ENCODE measurements at places on chromosomes 5 and 9.
A peak's percentile ranks its signal among the peaks of the same experiment; 100 is the strongest.

DNA sequence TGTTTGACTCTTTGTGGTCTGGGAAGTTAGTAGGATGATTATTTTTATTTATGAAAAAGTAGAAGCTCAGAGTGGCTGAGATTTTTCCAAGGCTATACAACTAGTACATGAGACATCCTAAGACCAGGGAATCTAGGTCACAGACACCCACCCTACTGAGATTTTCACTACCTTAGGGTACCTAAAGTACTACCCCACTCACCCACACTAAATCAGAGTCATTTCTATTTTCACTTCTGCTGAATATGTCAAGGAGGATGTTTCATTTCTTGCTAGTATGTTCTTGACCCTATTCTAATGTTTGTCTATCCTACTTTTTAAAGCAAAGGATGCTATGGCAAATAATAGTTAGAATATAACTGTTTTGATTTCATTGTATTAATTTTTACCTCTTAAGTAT lies 206.0 kb downstream of the ATP10B start:
- DNase-seq, result no peak

DNA sequence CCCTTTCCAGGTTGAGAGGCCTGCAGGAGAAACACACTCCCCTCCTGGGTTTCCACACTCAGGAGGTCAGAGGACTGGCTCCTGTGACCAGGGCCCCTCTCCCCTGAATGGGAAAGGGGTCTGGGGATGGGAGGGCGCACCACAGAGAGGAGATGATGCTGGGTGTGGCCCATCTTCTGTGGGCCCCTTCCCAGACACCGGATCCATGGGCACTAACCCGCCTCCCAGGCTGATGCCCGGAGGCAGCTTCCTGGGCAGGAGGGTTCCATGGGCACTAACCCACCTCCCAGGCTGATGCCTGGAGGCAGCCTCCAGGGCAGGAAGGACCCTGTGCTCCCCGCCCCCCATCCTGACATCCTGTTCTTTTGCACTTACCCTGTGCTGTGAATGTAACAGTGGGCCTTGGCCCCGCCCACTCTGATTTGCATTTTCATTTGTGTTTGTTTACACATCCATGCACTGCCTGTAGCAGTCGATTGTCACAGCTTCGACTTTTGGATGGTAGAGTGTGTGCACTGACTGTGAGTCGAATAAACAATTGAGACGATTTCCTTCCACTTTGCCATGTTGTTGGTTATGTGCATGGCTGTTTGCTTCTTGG lies 9.3 kb upstream of the DOLPP1 start:
- DNase-seq, result no peak

DNA sequence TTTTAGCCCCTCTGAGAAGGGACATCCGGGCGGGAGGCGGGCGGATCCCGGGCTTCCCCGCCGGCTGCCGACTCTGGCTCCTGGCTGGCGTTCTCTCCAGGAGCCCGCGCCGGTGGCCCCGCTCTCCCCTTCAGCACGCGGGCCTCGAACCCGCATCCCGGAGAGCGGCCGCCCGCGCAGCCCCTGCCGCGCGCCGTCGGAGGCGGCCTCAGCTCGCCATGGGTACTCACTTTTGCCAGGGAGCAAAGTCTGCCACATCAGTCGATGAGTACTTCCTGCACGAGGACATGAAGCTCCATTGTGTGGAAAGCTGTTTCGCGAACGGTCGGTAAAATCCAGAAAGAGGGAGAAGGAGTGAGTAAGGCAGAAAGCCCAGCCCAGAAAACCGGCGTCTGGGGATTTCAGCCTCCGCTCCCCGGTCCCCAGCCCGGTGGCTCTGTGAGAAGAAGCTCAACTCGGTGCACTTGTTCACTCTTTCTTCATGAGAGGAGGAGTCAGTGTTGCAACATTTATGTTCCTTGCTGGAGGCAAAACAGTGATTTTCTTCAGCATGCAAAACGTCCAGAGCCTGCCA lies at the start of gene PRLR:
TSS of gene PRLR (minus strand) at position 450 of the 574 bp plus-strand sequence. CDS start 140,867 bp downstream, outside the sequence.
- DNase-seq, result no peak

- no peak for DNase-seq
Observed at GRCh38 chr5:132750471-132751230, 3.4 kb downstream of the CCNI2 start.

- no peak for DNase-seq
Observed at GRCh38 chr9:15293804-15294316, 13.2 kb downstream of the TTC39B start.

DNA sequence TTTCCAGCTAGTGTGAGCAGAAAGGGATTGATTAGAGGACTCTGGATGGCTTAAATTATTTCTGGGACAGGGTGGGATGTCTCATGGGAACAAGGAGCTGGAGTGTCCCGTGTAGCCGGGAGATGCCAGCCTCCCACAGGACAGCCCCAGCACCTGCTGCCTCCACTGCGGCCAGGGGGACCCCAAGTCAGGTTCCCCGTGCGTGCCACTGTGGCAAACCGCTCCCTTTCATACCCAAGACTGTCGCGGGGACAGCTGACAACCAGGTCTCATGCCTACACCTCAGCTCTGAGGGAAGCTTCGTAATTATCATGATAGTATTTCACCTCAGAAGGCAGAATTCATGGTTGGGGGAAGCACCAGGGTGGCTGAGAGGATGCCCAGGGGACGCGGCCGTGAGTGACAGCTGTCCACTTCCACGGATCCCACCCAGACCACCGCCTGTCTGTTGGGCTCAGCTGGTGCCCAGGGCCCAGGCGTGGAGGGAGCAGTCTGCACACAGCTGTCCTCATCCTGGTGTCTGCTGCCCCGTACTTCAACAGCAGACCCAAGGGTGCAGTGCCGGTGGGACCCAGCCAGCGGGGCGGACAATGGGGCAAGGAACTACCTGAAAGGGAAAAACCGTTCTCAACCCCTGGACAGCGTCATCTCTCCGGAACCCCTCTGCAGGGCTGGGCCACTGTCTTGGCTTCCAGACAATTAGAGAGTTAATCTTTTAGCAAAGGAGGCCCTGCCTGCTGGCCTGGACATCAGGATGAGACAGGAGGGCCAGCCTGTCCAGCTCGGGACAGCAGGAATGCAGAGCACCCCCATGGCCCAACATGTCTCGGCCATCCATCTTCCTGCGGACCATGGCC lies 166.9 kb downstream of the OLFM1 start:
- DNase-seq, result no peak

DNA sequence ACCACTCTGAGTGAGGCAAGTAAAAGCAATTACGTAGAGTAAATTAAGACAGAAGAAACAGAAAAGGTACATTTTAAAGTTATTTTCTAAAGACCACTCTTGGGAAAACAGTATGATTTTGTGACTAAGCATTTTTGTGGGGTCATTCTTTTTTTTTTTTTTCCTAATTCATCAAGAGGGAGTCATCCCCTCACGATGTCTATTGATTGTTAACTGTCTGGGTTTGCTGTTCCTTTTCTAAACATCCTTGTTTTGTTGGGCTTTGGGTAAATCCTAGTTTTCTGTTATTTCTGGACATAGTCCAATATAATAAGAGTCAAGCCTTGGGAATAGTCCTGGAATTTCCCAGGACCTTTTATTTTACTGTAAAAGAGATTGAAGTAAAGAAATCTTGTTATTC lies 63.8 kb downstream of the ANKRD55 start:
- no peak for DNase-seq

DNA sequence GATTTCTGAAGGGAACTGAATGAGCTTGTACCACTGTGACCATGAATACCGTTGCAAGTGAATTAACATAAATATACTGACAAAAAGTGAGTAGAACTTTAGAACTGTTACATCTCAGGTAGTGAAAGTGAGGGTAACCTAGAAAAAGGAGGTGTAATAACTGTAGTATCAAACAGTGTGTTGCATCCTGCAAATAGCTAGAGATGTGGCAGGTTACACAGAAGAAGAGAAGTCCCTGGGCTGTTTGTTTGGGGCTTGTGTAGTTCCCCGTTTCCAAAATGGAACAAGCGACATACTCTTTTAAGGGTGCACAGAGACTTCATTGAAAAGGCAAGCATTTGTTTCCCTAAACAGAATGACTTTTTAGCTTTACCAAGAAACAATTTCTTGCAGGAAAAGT lies 214.8 kb downstream of the NR3C1 start:
- DNase-seq, result no peak

DNA sequence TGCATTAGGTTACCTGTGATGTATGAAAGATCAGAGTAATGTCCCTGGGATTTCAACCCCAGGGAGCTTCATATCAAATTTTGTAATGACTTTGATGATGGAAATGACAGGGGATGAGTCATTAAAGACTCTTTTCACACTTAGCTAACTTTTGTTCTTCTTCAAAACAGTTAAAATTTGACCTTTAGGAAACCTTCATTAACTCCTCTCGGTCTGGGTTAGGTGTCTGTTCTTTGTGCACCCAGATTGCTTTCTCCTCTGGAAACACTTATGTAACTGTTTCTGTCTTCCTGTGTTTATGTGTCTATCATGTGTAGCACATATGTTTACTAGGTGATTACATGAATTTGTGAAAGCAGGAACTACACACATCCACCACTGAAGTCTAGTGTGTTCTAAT lies 1.6 kb downstream of the SRFBP1 start:
- no peak for DNase-seq

- DNase-seq, result no peak
Observed at GRCh38 chr5:13581914-13582313, 362.6 kb downstream of the DNAH5 start.

DNA sequence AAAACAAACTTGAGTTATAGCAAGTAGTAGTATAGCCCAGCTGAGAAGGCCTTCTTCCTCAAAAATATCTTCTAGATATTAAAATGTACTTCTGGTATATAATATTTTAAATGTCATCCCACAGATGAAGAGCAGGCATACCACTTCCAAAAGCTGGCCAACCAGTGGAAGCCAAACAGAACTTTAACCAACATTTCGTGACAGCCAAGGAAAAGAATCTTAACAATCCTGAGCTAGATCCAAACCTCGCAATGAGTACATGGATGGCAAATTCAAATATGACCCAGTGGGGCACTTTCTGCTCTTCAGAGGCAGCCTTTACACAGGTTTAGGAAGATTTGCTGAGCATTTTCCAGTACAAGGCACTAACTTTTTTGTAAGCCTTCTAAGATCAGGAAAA lies 91.8 kb upstream of the ACO1 start:
- DNase-seq, result no peak

GRCh38 chr5:134290443-134290842 lies 64.6 kb upstream of the PPP2CA start:
- DNase-seq, result no peak

- DNase-seq, result no peak
Observed at GRCh38 chr5:78472469-78473106, 112.2 kb downstream of the SCAMP1 start.

DNA sequence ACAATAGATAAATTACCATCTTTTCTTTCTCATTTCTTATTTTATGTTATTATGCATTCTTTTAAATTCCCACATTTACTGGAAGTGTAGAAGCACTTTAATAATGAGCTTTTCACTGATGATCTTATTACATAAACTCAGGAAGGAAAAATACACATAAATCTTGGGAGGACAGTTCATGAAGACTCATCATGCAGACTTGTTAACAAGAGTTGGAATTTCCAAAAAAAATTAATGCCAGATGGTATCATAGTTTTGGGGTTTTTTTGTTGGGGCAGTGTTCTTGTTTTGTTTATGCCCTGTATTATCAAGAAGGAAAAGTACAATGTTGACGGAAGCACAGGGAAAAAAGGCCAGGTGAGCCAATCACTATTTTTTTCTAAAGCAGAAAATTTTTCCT lies 35.1 kb downstream of the CEMIP2 start:
- no peak for DNase-seq

GRCh38 chr5:116622375-116623050 lies 47.9 kb upstream of the SEMA6A start:
- no peak for DNase-seq

DNA sequence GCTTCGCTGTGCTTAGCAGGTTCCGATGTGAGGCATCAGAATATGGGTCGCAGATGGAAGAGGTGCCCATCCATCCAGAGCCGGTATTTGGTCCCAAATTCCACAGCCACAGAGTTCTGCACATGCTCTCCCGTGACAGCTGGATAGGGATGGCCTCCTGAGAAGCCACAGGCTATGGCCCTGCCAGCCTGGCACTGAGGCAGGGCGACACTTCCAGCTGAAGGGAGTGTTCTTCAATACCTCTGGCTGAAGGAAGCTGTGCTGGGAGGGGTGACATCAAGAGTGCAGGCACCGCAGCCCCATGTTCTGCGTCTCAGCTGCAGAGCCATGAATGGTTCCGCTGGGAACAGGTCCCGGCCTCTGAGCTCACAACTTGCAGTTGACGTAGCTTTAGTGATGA lies 83.4 kb upstream of the SIMC1 start:
- DNase-seq, result no peak

- no peak for DNase-seq
Observed at GRCh38 chr9:97415146-97415545, 3.2 kb downstream of the TDRD7 start.

- no peak for DNase-seq
Observed at GRCh38 chr5:154567155-154567554, 89.1 kb upstream of the HAND1 start.

GRCh38 chr5:36355516-36355915 lies 53.8 kb upstream of the RANBP3L start:
- no peak for DNase-seq

DNA sequence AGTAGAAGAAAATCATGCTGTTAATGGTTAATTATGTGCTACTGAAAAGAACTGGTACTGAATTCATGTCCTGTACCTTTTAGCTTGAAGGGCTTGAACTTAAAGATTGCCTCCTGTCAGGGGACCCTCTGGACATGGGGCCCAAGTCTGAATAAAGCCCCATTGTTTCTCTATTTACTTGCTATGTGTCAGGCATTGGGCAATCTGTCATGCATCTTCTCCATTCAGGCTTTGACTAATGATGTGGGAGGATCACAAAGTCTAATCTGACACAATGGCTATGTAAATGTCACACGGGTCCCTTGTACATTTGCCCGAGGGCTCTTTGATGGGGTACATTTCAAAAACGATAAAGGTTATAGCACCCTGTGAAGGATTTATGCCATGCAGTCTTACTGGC lies 64.0 kb upstream of the TUSC1 start:
- no peak for DNase-seq

GRCh38 chr5:118544887-118545449 lies 443.4 kb downstream of the DTWD2 start:
- no peak for DNase-seq

- DNase-seq, result no peak
Observed at GRCh38 chr5:144195448-144195847, 24.8 kb downstream of the KCTD16 start.

GRCh38 chr5:32651088-32651487 lies 60.0 kb upstream of the NPR3 start:
- no peak for DNase-seq

DNA sequence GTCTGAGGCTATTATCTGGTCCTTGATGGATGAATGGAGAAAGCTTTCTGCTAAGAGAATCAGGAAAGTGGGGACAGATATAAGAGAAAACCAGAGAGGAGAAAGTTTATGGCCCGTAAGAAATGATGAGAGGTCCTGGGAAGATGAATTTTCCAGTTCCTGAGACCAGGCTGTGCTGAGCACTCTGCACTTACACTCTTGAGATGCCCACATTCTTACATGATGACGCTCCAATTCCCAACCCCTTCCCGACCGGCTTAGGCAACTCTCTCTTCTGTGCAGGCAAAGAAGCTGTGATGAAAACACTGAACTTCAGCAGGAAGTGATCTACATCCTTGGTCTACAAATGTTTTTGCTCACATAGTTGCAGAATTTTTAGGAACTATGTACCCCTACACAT lies 417.0 kb downstream of the ARHGEF28 start:
- DNase-seq, result peak; percentile 63

Measured in retinal pigment epithelial cell (primary cell).